ENCODE measurements at places on chromosomes 3 and 15.

DNA sequence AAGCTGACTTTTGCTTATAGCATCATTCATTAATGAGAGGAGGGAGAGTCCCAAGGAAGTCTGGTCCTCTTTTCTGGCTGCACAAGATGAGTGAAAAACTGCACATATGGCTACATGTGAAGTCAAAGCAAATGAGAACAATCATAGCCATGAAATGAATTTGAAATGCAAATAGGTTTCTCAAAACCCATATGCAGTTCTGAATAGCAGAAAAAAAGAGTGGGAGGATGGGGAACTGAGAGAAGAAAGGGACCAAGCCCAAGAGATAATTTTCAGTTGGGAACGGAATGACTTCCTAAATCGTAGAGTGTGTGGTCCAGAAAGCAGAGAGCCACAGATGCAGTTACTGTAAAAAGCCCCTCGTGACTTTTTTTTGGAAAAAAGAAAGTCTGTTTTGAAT is 66.3 kb downstream of the GTPBP8 start:
- DNase-seq = no peak

DNA sequence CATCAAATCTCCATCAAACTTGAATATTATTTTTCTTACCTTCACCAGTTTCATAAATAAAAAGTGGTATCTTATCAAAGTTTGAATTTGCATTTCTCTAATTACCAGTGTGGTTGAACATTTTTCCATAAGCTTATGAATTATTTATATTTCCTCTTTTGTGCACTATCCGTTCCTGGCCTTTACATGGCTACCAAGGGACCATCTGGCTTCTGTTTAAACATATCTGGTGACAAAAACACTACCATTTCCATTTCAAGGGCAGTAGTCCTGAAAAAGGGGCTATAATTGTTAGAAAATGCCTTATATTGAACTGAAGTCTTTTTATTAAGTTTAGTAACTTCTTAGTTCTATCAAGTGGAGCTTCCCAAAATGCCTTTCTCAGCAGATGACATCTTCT is 44.3 kb upstream of the TM4SF4 start:
- DNase-seq = no peak

DNA sequence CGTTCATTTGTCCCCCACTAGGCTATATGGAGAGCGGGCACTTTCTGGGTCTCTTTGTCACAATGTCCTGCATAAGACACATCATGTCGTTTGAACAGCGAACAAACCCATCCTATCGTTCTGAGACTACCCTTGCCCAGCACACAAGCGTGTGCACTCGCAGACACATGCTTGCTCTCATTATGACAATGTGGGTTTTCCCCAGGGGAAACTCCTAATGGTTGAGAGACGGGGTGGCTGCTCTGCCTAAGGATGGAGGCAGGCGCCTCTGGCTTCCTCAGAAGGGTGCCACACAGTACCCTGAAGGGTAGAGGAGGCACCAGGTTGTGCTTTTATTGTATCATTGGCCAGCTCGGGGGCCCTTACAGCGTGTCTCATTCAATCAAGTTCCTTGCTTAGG is 51.0 kb upstream of the MYZAP start:
- DNase-seq = no peak

- no peak for DNase-seq
Observed at GRCh38 chr3:10242182-10243065, 5.8 kb upstream of the TATDN2 start.

GRCh38 chr3:18234717-18235335 is 190.3 kb downstream of the SATB1 start:
- no peak for DNase-seq

- no peak for DNase-seq
Observed at GRCh38 chr15:73628976-73629797, 4.0 kb downstream of the NPTN start.

DNA sequence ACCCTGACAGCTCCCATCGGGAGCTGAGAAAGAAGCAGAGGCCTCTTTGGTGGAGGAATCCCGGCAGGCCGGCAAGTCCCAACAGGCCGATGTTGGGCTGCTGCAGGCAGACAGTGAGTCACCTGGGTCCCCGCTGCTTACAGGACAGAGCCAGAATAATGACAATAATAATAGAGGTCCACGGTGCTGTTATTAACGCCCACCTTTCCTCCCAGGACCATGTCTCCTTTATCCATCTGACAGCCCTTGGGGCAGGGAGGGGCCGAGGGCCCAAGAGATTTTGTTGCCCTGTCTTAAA is 29.3 kb upstream of the MAGEF1 start:
- DNase-seq = peak; percentile 43

DNA sequence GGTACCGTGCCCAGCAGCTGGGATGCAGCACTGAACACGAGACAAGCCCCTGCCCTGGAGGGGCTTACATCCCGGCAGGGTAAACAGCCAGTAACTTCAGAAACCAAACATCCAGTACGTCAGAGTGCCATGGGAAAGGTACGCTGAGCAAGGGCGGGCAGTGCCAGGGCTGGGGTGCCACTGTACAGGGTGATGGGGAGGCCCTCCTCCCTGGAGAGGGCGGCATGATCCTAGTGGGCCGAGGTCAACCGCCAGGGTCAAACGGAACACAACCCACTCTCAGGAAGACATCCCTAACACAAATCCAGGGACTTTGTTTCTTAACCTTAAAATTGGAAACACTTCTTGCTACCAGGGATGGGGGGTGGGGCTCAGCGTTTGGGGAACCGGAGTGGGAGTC is 16.0 kb upstream of the ANPEP start:
- DNase-seq = no peak

DNA sequence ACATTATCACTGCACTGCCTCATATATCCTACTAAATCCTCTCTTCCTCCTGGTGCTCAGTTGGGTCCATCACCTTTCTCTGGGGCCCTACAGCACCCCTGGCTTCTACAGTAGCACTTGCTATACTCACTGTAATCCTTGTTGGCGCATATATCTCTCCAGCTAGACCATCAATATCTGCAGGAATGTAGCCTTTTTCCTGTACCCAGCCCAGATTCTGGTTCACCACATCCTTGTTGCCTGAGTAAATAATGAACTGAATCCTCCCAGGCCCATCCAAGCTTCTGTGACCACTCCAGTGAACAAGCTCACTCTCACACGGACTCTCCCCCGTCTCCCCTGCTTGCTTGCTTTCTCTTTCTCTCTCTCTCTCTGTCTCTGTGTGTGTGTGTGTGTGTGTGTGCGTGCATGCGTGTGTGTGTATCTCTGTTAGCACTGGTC is 62.5 kb upstream of the LIPC start:
- no peak for DNase-seq
